ENCODE measurements at places on chromosomes 5 and 9.

DNA sequence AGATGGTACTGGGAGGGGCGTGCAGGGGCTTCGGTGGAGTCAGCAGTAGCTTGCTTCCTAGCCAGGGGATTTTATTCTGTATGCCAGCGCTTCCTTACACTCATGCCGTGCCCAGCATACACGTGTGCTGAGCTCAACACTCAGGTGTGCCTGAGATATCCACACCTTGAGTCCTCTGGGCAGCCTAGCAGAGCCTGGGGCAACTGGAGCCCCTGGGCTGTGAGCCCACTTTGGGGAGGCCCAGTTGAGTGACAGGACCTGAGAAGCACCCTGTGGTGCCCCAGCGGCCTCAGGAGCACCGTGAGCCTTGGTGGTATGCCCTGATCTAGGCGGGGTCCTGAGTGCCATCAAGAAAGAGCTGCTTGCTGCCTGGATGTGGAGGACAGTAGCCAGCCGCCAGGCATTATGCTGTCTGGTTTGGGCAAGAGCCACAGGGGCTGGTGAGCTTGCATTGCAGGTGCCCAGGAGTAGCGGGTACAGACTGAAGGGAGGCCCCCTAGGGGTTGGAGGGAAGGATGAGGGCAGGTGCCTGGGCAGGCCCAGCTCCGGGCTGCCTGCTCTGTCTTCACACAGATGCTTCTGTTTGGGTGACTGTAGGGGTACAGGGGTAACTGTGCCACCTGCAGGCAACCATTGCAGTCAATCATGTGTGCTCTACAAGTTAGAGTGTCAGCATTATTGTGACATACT, 42.9 kb downstream of the BNIP1 start:
- DNase-seq = no peak

DNA sequence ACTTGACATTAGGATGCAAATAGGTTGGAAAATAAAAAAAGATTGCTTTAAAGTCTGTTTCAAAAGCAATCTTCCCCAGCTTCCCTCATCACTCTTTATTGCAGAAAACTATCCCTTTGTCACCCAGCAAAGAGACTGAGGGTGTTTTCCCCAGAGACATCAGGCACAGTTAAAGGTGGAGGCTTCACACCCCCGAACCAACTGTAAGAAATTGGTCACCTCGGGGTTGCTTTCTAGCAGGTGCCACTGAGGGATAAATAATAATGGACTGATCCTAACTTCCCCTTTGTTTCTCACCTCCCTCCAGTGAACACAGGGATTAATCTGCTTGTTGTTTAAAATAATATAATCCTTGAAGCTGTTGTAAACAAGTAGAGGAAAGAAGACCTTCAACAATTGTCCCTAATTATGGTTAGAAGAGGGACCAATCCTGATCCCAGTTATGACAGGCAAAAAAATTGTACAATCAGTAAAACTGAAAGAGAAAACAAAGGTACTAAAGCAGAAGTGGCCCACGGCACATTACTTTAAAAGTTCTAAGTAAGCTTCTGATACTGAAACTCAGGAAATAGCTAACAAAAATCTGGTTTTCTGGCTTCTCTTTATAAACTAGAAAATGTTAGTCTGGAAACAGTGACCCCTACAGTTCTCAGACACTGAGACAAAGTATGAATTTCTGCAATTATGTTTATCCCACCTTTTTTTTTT, 6.6 kb upstream of the PCSK1 start:
- DNase-seq = no peak

GRCh38 chr9:75892216-75892911, 1.9 kb downstream of the PCSK5 start:
- DNase-seq = peak; percentile 22

DNA sequence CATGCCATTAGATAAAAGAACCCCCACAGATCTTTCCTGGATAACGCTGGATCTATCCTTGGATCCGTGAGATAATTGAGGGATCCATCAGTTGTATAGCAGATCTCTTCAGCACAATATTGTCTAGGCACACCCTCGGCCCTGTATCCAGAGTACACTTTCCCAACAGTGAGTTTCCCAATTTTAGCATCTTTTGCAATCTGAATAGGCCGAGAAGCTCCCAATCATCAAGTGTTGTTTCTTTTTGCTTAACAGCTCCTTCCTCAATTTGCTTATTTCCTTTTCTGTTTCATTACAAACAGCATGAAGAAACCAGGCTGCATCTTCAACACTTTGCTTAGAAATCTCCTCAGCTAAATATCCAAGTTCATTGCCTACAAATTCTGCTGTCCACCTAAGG, 4.4 kb upstream of the SPTLC1 start:
- DNase-seq = no peak

DNA sequence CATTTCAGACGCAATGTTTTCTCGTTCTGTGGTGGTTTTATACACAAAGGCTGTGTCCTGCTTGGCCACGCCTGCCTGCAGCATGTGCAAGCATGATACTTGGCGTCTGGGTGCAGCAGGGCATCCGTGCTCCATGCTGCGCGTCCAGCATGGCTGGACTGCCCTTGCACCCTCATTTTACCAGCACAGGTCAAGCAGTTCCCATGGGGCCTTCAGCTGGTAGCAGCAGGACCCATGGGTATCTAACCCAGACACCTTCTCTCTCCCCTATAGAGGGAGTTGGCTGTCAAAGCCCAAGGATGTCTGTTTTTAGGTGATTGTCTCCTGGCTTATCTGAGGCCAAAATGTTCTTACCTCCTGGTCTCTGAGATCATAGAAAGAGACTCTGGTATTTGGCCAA, 158.3 kb upstream of the PITX1 start:
- no peak for DNase-seq

- DNase-seq = no peak
Observed at GRCh38 chr5:67806654-67807438, 408.7 kb upstream of the PIK3R1 start.

DNA sequence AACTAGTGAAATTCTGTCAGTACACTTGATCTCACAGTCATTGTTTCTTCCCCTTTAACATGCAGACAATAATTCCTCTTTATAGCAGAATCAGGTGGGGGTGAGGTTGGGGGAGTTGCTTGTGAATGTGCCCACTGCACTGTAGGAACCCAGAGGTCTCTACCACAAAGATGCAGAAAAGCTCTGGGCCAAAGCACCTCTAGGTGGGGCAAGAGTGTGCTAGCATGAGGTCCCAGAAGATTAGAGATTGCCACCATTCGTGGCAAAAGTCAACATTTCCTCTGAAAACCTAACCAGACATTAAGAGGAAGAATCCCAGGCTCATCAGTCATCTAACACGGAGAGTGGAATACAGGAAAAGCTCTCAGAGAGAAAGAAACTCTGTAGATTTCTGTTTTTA, 74.5 kb downstream of the PTCD2 start:
- peak; percentile 22 for DNase-seq

DNA sequence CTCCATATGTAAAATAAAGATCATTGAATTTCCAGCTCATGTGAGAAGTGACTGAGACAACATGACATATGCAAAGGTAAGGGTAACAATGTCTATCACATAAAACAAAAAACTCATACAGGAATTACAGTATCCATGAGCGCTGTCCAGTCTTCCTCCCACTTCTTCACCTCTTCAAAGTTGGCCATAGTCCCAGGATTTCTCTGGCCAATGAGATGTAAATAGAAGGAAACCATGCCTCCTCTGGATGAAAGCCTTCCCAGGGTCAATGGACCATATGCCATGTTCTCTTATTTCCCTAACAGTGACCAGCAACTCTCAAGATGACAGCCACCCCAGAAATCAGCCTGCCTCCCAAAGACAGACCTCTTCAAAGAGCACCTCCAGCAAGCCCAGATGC, 75.5 kb downstream of the SEMA5A start:
- DNase-seq = no peak

DNA sequence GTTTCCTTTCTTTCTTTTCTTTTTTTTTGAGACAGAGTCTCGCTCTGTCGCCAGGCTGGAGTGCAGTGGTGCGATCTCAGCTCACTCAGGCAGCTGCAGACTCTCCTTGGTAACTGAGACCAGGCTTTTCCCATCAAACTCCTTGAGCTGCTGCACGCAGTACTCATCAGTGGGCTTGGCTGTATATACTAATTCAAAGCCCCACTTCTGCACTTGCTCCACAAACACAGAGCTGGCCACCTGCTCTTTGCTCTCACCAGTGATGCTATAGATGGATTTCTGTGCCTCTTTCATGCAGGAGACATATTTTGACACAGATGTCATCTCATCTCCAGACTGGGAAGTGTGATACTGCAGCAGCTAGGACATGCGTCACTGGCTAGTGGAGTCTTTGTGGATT, 252.7 kb downstream of the AP3B1 start:
- DNase-seq = no peak

DNA sequence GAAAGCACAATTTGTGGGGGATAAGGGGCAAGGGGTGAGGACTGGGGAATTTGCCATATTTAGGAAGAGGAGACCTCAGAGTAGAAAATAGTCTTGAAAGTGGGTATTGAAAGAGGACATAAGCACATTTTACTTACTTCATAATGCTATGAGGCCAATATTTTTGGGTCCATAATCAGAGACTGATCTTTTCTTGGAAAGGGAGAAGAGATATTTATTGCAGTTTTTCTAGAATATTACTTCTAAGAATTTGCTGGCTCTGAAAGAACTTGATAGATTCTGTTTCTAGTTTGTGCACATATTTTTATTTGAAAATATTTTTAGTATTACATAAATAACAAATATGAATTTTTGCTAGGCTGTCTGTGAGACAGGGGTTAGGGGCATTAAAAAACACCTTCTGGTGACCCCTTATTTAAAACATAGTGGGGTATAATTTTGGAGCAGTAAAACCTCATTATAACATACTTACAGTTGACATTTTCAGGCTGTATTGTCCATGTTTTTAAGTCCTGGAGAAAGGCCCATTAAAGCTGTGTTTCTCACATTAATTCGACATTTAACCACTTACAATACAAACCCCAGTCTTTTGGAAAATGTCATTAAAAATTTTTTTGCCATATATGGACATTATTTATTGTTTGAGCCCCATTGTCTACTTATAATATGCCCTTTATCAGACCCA, 118.9 kb upstream of the NFIB start:
- no peak for DNase-seq

GRCh38 chr5:164532235-164532900, 1026.9 kb downstream of the MAT2B start:
- no peak for DNase-seq

DNA sequence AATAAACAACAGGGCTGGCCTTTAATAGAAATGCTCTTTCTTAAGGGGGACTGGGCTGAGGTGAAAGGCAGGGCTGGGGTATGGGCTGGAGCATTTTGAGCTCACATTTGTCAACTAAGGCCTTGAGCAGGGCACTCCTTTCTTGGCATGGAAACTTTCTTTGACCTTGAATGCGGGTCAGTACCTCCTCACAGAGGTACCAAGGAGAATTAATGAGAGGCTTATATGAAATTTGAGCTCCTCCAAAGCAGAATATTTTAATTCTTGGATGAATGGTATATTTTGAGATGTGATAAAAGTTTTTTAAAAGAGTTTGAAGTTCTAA, 3.1 kb downstream of the CYSTM1 start:
- no peak for DNase-seq

DNA sequence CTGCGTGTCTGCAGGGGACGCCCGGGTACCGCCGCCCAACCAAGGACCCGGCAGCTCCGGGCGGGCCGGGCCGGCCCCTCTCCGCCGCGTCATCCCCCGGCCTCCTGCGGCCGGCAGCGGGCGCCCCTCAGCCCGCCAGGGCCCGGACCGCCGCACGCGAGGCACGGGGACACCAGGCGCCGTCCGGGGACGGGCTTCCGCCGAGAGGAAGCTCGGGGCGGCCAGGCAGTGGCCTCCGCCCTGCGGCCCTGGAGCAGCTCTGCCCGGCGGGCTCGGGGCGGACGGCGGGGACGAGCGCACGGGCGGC, 373 bp downstream of the FBXW5 start:
- peak; percentile 62 for DNase-seq

DNA sequence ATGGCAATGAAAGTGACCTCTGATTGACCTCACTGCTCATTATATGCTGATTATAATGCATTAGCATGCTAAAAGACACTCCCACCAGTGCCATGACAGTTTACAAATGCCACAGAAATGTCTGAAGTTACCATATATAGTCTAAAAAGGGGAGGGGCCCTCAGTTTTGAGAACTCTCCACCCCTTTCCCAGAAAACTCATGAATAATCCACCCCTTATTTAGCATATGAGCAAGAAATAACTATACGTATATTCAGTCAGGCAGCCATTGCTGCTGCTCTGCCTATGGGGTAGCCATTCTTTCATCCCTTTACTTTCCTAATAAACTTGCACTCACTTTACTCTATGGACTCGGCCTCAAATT, 163.1 kb downstream of the ESM1 start:
- DNase-seq = no peak

DNA sequence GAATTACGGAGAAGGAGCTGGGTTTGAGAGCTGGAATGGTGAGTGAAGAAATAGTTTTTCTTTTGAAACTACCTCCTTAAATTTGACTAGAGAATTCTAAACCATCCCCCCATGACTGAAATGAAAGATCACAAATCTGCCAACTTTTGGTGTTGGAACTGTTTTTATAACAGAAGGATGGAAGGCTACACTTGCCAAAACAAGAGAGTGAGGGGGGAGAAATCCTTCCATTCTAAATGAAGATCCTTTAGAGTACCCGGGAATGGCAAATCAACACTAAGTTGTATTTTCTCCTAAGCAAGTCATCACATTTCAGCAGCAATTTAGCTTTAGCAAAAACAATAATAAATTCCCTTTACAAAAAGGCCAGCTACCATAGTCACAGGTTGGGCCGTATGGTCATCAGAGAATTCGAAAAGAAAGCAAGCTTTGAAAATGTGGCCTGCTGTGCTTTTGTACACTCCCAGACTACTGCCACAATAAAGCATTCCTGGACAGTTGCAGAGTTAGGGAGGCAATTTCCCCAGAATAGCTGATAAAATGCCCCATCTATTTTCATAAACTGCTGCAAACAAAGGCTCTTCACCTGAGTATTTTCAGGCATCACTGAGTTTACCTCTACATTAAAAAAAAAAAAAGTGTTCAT, 25.0 kb upstream of the FREM1 start:
- DNase-seq = no peak

GRCh38 chr9:88258601-88259000, 120.3 kb upstream of the SPATA31C2 start:
- no peak for DNase-seq

- DNase-seq = no peak
Observed at GRCh38 chr5:110270-110888, 18.4 kb downstream of the PLEKHG4B start.

DNA sequence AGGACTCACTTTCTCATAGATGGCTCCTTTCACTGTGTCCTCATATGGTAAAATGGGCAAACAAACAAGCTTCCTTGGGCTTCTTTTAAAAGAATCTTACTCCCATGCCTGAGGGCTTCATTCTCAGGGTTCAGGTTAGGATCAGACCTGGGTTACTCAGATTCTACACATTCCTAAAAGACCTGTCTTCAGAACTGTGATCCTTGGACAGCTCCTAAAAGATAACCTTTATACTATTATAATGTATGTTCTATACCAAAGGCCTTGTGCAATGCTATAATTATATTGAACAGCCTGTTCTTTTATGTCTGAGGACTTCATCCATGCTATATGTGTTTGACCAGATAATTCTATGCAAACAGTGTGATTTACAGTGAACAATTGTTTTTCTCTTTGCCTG, 264.4 kb upstream of the CDH10 start:
- DNase-seq = no peak

- no peak for DNase-seq
Observed at GRCh38 chr5:14168144-14168792, 25.1 kb downstream of the TRIO start.

GRCh38 chr9:23379842-23380241, 446.2 kb downstream of the ELAVL2 start:
- no peak for DNase-seq

- DNase-seq = peak; percentile 1
Observed at GRCh38 chr5:178996156-178996555, 1.0 kb upstream of the GRM6 start.

GRCh38 chr9:76162751-76163500, 231.3 kb downstream of the RFK start:
- no peak for DNase-seq

GRCh38 chr9:15156241-15156640, 150.8 kb downstream of the TTC39B start:
- no peak for DNase-seq

Measured in HEK293T (cell line).